ENCODE measurements at places on chromosomes 7 and 10.

- no peak for DNase-seq
Measured at GRCh38 chr7:70668606-70669358, 463.2 kb upstream of the GALNT17 start.

GRCh38 chr10:75448166-75448565, 16.7 kb downstream of the LRMDA start:
- no peak for DNase-seq

DNA sequence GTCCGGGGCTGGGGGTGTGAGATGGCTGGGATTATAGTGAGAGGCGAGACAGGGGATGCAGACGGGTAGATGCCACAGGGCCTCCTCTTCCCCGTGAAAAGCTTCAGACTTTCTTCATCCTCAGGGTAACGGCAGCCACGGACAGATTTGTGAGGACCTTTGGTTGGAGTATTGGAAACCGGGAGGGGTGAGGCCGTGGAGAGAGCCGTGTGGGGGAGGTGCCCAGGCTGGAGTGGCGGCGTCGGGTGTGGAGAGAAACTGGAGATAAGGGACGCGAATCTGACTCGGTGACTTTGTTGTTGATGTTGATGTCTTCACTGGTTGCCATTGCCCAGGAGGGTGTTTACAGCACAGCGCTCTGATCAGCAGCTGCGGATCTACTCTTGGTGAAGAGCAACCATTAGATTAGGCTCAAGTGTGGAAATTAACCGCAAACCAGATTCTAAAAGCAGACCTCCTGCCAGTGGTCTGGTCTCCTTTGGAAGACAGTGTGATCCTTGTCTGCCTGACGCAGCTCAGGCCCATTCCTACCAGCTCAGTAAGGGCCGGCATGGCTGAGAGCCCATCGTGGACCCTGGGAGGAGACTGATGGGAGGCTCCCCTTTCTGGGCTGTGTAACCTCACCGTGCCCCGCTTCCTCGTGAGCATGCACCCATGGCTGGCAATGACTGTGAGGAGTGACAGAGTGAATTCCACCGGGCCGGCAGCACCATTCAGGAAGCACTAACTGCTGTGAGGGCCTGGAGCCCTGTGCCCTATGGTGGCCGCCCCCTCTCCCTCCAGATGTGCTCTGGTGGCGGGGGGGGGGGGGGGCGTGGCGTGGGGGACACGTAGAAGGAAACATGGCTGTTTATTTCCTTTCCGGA, 90.3 kb downstream of the INPP5A start:
- DNase-seq, result peak; percentile 35

- no peak for DNase-seq
Measured at GRCh38 chr10:13788711-13789447, 202.1 kb downstream of the PRPF18 start.

DNA sequence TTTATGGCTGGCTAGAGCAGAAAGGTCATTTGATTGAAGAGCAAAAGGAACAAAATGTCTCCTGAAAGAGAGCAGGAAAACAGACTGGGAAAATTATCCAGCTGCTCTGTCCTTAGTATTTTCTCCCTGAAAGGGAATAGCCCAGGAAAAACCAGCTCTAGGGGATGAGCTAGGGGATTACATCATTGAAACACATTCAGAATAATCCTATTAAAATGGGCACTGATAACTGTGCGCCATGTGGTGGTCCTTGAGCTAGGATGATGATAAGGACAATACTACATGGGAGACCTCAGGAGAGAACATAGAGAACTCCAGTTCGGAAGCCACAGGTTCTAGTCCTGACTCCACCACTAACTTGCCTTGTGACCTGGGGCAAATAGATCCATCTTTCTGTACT, 873.8 kb downstream of the TYW1 start:
- DNase-seq, result no peak

- DNase-seq, result no peak
Measured at GRCh38 chr7:8133188-8133848, 128.6 kb downstream of the ICA1 start.

- no peak for DNase-seq
Measured at GRCh38 chr10:62038609-62039190, 137.2 kb downstream of the ARID5B start.

DNA sequence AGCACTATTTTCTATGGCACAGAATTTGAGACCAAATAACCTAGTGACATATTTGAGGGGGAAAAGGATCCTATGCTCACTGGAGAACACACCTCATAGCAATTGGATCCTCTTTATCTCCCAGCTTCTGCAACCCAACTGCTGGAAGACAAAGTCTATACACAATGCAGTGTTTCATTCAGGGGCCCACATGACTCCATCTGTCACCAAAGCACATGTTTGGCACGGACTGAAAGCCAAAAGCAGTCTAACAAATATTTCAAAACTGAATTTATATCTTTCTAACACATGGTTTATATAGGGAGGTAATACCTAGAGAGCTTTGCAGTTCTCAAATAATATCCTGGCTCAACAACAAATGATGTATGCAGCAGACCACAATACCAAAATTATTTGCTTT, 39.2 kb downstream of the ADAM12 start:
- no peak for DNase-seq

- no peak for DNase-seq
Measured at GRCh38 chr10:5147981-5148677, 36.8 kb downstream of the AKR1C8 start.

GRCh38 chr7:262251-262572, 27.8 kb upstream of the FOXL3 start:
- no peak for DNase-seq

DNA sequence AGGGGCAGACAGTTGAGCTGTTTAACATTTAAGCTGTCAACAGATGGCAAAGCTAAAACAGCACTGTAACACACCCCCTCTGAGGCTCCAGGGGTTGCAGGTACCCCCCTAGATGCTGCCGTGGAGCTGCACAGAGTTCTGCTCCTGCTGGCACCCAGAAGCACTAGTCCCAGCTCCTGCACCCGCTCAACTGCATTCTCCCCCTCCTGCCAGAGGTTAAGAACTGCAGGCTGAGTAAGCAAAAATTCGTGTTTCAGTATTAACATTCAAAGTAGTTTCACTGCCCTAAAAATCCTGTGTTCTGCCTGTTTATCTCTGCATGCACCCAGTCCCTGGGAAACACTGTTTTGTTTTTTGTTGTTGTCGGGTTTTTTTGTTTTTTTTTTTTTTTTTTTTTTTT, 790.8 kb upstream of the KCND2 start:
- no peak for DNase-seq

DNA sequence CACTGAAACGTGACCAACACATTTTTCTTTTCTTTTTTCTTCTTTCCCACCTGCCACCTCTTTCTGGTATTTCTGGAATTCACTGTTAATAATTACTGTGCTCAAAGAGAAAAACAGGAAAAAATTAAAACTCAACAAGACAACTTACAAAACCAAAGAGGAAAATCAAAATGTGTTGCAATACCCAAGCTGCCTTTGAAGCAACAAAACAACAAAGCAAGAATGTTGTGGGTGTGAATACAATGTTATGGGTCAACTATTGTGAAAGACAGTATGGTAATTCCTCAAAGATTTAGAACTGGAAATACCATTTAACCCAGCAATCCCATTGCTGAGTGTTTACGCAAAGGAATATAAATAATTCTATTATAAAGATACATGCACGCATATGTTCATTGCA, 415.1 kb downstream of the GFRA1 start:
- DNase-seq, result no peak

GRCh38 chr10:132872658-132873057, 69.7 kb downstream of the CFAP46 start:
- no peak for DNase-seq

DNA sequence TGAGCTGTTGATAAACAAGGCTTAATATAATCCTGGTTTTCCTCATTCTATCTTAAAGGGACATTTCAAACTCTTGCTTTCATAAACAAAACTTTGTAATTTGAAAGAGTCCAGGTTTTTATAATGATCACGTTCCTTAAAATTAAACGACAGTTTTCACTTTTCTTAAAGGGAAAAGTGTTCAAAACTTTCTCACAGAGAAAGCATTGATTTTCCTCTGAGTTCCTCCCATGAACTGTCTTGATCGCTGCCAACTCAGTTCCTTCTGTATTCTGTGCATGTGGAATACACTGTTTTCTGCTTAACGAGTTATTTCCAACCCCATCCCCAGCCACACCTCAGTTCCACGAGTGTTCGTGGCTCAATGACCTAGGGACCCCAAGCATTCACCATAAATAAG, 2.4 kb upstream of the C7orf33 start:
- no peak for DNase-seq

GRCh38 chr7:68783684-68784083, 814.6 kb upstream of the AUTS2 start:
- DNase-seq, result no peak

DNA sequence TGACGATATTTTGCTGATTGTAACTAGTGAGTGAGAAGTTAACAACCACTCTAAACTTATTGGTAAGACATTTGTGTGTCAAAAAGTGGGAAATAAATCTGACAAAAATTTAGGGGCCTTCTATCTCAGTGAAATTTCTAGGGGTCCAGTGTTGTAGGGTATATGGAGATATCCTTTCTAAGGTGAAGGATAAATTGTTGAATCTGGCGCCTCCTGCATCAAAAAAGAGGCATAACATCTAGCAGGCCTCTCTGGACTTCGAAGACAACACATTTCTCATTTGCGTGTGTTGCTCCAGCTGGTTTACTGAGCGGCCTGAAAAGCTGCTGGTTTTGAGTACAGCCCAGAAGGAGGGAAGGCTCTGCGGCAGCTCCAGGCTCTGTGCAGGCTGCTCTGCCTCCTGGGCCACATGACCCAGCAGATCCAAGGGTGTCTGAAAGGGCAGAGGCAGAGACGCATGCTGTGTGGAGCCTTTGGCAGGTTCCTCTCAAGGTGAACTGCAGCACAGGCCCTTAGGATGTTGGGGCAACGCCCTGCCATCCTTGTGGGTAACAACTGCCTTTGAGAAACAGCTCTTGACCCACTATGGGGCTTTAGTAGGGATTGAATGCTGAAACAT, 72.4 kb downstream of the LMBR1 start:
- no peak for DNase-seq

DNA sequence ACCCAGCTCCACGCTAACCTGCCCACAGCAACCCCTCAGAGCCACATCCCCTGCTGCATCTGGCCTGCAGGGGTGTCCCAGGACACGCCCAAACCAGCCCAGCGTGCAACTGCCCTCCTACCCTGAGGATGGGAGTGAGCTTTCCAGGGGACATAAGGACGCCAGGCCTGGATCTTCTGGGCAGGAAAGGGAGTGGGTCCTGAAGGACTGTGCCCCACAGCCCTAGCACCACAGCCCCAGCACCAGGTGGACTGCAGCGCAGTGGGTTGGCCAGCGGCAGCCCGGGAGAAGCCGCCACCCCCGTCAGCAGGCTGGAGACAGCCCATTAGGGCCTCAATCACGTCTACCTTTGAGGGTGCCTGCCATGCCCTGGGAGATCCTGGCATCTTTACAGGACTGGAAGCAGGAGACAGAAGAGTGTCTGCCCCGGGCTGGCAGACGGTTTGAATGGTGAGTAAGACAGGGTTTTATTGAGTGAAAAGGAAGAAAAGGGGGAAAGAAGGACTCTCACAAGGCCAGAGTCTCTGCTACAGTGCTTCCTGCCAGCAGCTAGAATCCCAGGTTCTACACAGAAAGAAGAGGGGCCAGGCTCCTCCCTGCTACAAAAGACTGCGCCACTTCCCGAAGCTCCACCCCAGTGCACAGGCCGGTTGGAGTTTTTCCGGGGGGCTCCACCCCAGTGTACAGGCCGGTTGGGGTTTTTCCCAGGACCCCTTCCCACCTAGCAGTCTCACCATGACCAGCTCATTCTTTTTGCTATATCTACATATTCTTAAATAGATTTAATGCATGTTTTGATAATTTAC, 69.8 kb upstream of the KCTD7 start:
- no peak for DNase-seq

GRCh38 chr7:12518920-12519681, 51.4 kb upstream of the SCIN start:
- DNase-seq, result no peak

DNA sequence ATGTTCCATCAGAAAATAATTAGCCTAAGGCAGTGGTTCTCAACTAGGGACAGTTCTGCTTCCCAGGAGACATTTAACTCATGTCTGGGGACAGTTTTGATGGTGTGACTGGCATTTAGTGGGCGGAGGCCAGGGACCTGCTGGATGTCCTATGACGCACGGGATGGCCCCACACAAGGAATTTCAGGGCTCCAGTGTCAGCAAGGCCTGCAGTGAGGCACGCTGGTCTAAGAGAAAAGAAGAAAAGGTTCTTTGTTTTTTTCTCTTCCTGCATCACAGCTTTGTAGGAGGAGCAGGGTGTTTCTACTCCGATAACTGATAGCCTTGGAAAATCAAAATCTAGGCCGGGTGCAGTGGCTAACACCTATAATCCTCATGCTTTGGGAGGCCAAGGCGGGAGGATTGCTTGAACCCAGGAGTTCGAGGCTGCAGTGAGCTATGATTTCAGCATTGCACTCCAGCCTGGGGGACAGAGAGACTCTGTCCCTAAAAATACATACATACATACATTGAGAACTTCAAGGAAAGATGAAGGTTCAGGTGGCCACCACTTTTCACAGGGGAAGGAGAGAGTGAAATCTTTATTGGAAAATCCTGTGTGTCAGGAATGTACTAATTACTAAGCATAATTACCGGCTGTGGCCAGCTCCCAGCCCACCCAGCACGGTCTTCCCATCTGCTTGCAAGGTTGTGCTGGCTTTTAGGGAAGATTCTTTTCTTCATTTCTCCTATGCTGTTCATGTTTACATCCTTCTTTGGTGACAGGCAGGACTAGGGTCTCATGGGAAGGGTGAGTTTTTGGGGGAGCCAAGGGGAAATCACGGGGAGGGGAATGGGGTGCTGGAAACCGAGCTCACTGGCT, 150.4 kb downstream of the ACTR3B start:
- no peak for DNase-seq

DNA sequence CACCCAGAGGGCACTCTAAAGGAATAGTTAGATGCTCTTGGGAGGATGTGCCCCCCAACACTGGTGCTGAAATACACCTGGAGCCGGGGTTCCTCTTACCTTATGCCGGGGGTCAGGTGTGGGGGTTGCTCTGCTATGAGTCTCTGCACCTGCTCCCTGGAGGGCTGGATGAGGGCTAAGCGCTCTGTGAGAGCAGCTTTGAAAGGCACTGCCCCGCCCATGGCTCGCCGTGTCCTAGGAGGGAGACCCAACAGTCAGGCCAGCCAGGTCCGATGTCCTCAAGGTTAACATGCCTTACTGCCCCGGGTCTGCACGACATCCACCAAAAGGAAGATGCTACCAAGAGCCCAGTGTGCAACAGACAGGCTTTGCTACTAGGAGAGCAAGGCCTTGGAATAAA, 31.7 kb downstream of the PSPH start:
- DNase-seq, result no peak

DNA sequence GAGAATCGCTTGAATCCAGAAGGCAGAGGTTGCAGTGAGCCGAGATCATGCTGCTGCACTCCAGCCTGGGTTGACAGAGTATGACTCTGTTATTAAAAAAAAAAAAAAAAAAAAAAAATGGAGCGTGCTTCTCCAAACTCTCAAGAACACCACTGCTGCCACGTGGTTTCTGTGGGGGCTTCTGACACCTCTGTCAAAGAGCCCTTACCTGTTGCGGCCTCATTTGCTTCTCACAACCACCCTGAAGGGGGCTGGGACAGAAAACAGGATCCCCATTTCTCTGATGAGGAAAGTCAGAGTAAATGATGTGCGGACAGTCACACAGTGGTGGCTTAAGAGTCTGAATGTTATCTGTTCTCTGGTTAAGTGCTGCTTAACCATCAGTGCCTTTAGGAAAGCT, 95.3 kb downstream of the RNF216 start:
- no peak for DNase-seq

GRCh38 chr10:46104071-46104585, 58.1 kb upstream of the MSMB start:
- DNase-seq, result no peak

GRCh38 chr10:125125951-125126735, 34.2 kb downstream of the CTBP2 start:
- DNase-seq, result no peak

All from DMS79 (cell line).